ENCODE measurements at places on chromosomes 1 and 21.

DNA sequence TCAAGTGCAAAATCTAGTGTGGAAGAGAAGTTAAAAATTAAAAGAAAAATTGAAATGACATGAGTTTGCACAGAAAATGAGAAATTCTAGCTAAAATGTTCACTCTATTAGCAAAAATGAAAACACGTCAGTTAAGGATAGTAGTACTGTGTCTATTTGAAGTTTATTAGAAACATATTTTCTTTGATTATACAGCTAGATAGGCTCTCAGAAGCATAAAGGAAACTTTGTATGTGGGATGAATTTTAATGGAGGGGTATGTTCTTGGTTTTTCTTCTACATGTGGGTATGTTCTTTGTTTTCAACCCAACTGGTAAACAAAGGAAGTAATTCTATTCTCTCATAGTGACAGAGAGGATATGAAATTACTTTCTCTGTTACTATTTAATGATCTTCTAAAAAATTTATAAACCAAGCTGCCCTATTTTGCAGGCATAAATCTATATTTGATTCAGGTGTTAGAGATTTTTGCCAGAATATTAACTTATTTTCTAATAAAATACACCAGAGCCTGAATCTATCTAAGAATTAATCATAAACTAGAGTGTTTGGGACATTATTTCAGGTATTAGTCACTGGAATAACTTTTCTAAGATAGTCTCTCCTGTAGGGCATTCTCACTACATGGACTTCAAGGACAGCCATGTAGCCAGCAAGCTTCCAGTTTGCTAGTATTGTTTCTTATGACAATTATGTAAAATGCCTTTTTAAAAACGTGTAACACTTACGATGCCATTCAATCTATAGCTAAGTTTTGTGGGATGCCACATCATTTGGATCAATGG lies 15.8 kb downstream of the GPSM2 start:
- no peak for DNase-seq

- no peak for DNase-seq
Observed at GRCh38 chr1:109392037-109392787, 5.5 kb downstream of the SORT1 start.

DNA sequence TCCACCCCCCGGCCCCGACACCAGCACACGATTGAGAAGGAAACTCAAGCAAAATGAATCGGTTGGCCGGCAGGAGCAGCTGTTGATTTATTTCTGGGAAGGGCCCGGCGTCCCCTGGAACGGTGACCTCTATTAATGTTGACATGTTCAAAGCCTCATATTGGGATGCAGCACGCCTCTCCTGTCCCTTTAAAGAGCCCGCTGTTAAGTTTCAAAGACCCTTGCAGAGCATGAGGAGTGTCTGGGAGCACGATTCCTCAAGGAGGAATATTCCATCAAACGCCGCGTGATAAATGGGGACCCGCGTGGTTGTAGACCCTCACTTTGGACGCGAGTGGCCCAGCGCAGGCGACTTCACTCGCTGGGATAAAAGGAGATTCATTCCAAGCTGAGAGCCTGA lies 21.5 kb upstream of the ACTL8 start:
- DNase-seq: no peak

DNA sequence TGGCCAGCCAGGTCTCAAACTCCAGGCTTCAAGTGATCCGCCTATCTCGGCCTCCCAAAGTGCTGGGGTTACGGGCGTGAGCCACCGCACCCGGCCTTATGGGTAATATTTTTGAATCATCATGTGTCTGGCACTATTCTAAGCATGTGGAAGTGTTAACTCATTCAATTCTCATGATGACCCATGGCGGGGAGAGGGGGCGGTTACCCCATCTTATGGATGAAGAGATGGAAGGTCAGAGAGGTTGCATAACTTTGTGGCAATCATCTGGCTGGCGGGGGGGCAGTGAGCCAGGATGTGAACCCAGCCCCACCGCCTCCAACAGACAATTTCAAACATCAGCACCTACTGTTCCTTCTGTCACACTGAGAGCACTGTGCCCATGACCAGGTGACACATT lies 11.5 kb upstream of the TAS1R2 start:
- no peak for DNase-seq

DNA sequence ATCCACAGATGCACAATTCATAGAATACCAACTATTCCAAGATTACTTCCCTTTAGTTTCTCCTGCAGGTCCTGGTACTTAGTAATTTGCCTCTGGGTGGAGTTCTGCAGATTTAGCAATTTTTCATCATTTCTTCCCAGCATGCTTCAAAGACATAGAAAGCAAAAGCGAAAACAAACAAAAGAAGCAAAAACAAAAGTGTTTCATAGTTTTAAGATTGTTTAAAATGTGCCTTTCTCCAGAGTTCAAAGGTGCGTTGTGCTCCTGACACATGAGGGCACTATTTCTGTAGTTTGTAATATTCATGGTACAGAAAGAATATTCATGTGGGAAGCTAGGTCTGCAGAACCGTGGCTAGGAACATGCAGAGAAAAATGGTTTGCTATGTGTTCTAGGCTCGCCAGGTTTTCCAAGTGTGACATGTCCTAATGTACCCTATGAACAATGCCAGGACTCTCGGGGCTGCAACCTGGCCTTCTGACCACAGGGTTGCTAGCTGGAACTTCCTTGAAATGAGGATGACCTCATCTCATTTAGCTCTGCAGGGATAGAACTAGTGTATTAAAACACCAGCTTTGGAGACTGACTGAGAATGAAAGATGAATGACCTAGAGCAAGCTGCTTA lies 30.0 kb upstream of the RCSD1 start:
- no peak for DNase-seq

GRCh38 chr21:10273196-10273595 lies 248.2 kb upstream of the TPTE start:
- no peak for DNase-seq

GRCh38 chr1:197222025-197222685 lies 45.9 kb upstream of the CRB1 start:
- no peak for DNase-seq

- no peak for DNase-seq
Observed at GRCh38 chr1:19087737-19088594, 122.1 kb downstream of the UBR4 start.

- no peak for DNase-seq
Observed at GRCh38 chr21:27423906-27424595, 457.2 kb upstream of the ADAMTS5 start.

DNA sequence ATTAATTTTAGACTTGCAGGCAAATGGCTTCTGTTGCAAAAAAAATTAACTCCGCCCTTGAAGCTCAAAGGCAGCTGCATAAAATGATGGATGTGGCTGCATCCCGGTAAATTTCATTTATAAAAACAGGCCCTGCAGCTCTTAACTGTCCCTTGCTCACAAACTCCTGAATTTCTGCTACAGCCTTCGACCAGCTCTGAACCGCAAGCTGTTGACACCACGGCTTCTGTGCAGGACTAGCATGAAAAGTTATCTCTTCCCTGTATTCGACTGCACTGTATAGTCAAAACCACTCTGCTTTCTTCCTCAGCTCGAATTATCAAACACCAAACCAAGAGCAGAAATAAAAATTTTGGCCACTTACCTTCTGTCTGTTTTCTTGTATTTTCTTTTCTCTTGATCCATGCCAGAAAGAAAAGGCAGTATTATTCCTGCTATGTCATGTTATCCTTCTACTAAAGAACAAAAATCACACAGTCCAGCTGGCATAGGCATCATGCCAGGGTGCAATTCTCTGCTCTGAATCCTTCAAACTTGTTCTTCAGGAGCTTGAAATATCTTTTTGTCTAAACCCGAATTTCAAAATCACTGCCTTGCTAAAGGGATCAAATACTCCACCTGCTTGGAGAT lies 195.5 kb upstream of the NCAM2 start:
- DNase-seq: no peak

- peak; percentile 59 for DNase-seq
Observed at GRCh38 chr1:112618721-112619517, at the start of gene ST7L. ST7L (minus strand) TSS chr1:112619141; CDS start chr1:112619113, 28 bp downstream.

- DNase-seq: no peak
Observed at GRCh38 chr1:24708938-24709337, 36.3 kb upstream of the CLIC4 start.

DNA sequence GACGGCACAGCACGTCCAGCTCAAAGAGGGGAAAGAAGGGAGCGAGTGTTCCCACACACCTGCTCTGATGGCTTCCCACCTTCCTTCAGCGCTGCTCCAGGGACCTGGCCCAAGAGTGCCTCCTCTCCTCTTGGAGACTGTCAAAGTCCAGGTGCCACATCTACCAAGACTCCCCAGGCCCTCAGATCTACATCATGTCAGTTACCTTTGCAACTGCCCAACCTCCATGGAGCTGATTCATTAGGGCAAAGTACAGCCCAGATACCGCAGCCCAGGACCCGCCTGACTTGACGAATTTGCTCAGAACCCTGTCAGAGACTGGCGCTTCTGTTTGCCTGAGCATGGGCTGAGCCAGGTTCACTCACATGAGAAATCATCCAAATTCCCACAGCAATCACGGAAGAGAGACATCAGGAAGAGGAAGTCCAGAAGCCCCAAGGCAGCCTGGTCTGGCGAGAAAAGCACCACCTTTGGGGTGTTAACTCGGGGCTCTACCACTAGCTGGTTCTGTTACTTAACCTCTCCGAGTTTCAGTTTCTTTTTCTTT lies at the start of gene SEC16B:
Gene SEC16B, minus strand, starts transcription at position 234 of the 547 bp plus-strand sequence. CDS start 2,077 bp downstream, outside the sequence.
- DNase-seq: no peak

- DNase-seq: no peak
Observed at GRCh38 chr21:38159355-38159754, 97.4 kb upstream of the KCNJ15 start.

DNA sequence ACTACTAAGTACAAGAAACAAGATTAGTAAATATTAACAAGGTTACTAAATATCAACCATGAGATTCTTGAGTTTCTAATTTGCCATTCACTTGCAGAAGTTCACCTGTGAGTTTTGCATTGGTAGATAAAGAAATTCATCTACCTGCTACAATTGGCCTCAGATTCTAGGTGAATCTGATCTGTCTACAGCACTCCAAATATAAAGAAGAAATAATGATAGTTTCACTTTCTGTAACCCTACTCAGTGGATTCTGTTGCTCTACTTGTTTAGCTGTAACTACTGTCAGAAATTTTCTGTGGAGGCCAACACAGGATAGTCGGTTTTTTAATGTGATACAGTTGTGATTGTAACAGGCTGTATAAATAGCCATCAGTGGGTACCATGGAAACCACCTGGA lies 118.6 kb downstream of the NR5A2 start:
- no peak for DNase-seq

DNA sequence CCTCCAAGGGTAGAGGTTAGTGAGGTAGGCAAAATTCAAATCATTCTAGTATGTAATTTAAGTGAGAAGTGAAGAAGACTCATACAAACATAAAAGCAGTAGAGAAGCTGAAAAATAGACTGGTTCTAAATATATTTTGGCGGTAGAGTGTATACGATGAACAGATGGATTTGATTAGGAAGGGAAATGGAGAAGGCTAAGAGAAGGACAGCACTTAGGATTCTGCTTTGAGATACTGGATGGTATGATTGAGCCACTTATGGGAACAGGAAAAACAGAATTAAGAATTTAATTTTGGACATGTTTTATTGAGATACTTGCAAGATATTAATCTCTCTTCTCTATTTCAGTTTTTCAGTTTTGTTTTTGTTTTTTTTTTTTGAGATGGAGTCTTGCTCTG lies 60.1 kb downstream of the EPB41 start:
- DNase-seq: no peak
